ENCODE measurements at places on chromosomes 7 and 10.
A peak's percentile ranks its signal among the peaks of the same experiment; 100 is the strongest.

DNA sequence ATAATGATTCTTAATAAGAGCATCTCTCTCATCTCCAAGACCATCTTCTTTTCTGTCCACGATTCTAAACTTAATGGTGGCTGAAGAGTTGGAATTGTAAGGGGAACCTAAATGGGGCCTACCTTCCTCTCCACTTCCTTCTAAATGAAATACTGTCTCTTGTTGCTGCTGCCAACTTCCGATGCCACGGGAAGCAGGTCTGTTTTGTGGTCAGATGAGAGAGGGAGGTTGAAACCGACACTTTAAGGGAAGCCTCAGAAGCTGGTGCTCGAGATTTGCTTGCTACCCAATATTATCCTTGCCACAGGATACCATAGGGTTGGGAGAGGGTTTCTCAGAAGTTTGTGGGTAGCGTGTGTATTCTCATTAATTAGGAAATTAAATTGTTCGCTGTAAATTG, 464.1 kb downstream of the SUGCT start:
- no peak for DNase-seq

GRCh38 chr10:11167233-11167966, 149.7 kb downstream of the CELF2 start:
- DNase-seq = no peak

DNA sequence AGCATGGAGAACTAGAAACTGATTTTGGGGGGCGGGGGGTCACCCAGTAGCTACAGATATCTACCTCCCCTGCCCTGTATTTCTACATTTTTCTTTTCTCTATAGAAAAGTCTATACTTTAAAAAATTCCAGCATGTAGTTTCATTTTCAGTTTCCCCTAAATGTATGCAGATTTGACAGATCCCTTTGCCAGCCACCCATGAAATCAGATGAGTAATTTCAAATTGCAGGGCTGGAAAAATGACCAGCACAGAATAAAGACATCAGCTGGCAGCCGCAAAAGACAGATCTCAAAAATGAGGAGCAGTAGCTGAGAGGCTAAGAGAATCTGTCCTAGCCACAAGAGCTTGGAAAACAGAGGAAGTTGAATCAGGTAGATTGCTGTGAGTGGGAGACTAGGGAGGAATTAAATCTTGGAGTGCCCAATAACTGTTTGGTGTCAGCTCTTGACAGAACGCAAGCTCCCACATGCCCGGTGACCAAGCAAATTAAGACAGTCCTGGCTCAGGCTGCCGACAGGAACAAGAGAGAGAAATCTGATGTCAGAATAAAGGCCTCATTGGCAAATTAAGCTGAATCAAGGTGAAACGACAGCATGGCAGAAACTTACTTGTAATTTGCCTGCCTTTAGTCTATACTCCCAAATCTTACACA, 24.5 kb downstream of the ADRB1 start:
- DNase-seq = no peak

- DNase-seq = no peak
Measured at GRCh38 chr7:73992101-73992562, 35.8 kb upstream of the ELN start.

DNA sequence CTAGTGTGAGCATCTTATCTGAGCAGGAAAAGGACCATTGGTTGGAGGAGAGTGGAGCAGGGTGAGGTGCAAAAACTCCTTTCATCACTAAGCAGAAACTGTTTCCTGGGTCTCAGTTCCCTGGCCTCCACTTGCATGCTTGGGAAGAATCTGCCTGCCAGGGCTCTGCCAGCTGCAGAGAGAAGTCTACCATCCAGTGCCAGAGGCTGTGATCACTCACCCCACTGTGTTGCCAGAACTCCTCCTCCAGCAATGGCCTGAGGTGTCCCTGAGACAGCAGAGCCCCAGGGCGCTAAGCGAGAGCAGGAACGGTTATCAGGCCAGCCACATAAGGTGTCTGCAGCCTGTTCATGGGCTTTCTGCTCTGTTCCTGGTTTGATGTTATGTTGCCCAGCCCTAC, 991.4 kb downstream of the CCSER2 start:
- peak; percentile 23 for DNase-seq

- DNase-seq = no peak
Measured at GRCh38 chr7:3897430-3898372, 596.6 kb downstream of the SDK1 start.

- no peak for DNase-seq
Measured at GRCh38 chr7:83984076-83984475, 210.5 kb downstream of the SEMA3A start.

GRCh38 chr7:134301592-134301991, 15.1 kb downstream of the SLC35B4 start:
- no peak for DNase-seq

DNA sequence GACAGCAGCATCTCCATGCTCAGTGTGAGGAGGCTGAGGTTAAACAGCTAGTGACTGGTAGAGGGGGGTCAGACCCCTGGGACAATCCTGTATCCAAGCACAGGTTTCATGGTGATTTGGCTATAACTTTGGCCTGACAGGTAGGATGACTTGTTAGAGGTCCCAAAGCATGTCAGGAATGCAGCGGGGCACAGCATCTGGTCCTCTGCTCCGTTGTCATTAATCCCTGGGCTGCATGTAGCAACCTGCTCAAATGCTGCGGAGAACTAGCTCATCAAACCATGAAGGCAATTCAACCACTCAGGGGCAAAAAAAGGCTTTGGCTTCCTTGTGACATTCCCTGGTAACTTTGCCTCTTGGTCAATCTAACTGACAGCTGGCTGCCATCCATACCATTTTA, 26.8 kb downstream of the WNT2 start:
- no peak for DNase-seq

- no peak for DNase-seq
Measured at GRCh38 chr7:113907617-113908016, 11.2 kb downstream of the PPP1R3A start.

DNA sequence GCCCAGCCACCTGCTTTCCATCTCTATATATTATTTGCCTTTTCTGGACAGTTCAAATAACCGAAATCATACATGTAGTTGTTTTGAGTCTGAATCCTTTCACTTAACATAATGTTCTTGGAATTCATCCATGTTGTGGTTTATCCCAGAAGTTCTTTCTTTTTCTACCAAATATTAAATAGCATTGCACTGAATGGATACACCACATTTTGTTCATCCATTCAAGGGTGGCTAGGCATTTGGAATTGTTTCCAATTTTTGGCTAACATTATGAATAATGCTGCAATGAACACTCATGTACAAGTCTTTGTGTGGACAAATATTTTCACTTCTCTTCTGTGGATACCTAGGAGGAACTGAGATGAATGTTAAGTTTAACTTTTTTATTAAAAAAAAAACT, 18.0 kb downstream of the DNAJC1 start:
- no peak for DNase-seq

GRCh38 chr10:118032564-118032963, 14.2 kb downstream of the RAB11FIP2 start:
- no peak for DNase-seq

GRCh38 chr10:5983774-5984173, 6.4 kb upstream of the IL15RA start:
- no peak for DNase-seq

All from anterior cingulate cortex (tissue), 58 donors.